ENCODE measurements at places on chromosomes 12 and 14.
A peak's percentile ranks its signal among the peaks of the same experiment; 100 is the strongest.

DNA sequence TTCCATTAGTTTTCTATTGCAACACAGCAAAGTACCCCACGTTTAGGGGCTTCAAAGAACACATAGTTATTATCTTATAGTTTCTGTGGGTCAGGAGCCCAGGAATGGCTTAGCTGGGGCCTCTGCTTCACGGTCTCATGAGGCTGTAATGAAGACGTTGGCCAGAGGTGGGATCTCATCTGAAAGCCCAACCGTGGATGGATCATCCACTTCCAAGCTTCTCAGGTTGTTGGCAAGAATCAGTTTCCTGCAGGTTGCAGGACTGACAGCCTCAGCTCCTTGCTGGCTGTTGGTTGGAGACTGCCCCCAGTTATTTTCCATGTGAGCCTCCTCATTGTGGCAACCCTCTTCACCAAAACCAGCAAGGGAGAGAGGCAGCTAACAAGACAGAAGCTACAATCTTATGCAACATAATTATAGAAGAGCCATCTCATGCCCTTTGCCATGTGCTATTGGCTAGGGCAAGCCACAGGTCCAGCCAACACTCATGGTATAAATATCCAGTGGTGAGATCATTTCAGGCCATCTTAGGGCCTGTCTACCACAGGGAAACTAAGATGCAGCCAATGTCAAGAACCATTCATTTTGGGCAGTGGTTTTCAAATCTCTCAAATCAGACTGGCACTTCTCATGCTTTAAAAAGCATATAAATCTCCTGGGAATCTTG is 452.4 kb downstream of the MED13L start:
- no peak for DNase-seq

- DNase-seq, result no peak
These were observed 123.5 kb upstream of the NOS1 start for GRCh38 chr12:117484901-117485300.

- no peak for DNase-seq
These were observed 68.2 kb downstream of the BCL11B start for GRCh38 chr14:99203801-99204200.

DNA sequence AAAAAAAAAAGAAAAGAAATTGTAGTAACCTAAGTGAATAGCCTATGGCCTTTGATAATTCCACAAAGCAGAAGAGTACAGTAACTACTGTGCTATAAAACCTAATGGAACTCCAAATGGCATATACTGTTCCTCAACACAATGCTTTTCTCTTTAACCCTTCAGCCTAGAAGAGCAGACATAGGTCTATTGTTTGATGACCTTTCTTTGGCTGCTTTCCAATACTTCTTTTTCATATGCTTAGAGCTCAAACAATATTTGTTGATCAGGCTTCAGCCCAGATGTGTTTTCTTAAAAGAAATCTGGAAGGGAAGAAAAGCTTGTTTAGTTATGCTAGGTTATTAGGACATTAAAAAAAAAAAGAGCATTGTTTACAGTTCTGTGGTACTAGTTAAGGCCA is 116.4 kb downstream of the NTN4 start:
- DNase-seq, result no peak

GRCh38 chr12:132044661-132045412 is 95.1 kb downstream of the EP400 start:
- DNase-seq, result no peak

- DNase-seq, result no peak
These were observed at the start of gene PLBD1 for GRCh38 chr12:14567351-14568162. Gene PLBD1 (minus strand): TSS chr12:14567883. CDS start chr12:14567696, 187 bp downstream.

- DNase-seq, result no peak
These were observed 234.7 kb downstream of the BTG1 start for GRCh38 chr12:91910871-91911388.

- no peak for DNase-seq
These were observed 264.8 kb downstream of the PDZRN4 start for GRCh38 chr12:41452838-41453407.

DNA sequence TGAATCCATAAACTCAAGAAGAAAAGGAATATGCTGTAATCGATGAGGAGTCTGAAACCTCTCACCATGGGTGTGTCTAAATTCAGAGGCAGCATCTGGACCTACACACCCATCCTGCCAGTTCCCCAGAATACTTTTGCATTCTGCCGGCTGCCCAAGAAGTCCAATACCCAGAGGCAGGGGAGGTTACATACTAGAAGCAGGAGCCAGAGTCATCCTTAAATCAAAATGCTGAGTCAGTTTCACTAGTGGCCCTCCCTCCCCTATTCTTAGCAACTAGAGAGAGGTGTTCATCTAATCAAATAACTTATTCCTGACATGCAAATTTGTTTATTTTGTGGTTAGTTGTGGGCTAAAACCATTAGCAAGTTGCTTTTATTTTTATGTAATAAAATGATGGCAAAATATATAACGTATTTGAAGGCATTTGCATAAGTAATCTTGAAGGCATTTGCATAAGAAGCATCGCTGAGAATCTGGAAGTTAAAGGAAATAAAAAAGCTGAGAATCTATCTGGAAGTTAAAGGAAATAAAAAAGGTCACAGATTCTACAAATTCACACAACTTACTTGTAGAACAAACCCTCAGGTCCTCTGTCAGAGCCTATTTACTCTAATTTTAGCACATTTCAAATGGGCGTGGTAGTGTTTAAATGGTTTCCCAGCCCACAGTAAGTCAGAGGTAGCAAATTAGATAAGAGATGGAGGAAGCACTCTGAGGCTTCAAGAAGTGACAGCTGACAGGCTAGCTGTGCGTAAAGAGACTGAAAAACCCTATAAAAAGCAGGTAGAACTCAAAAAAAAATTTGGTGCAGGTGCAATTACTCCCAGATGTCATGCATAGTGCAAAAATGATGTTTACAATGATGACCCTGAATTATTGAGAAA is 7.8 kb downstream of the BHLHE41 start:
- no peak for DNase-seq

- no peak for DNase-seq
These were observed 7.7 kb downstream of the ACVR1B start for GRCh38 chr12:51959211-51959610.

- peak; percentile 10 for DNase-seq
These were observed 182.7 kb upstream of the TMPO start for GRCh38 chr12:98332642-98333041.

DNA sequence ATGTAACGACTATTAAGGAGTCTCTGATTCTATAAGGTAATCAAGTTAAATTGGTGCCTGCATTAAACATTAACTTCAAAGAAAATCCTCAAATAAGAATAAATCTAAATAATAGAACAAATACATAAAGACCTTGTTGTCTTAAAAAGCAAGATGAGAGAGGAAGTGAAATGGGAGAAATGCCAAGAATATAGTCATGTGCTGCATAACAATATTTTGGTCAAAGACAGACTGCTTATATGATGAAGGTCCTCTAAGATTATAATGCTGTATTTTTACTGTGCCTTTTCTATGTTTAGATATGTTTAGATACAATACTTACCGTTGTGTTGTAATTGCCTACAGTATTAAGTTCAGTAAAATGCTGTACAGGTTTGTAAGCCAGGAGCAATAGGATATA is 213.6 kb downstream of the C12orf42 start:
- no peak for DNase-seq

DNA sequence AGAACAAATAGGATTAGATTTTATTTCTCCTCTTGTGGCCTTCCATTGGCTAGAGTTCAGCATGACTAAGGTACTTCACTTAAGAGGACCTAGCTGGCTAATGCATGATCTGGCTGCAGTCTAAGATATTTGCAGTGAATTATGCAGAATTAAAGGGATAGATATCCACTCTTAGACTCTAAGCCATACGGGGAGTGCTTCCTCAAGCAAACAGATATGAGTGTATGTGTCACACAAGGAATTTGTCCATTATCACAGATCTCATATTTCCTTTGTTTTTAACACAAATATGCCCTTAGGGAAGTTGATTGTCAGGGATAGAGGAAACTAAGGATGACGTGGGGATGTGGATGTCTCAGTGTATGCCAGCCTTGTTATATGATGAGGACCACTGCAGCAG is 88.1 kb upstream of the DHRS4 start:
- no peak for DNase-seq

GRCh38 chr12:120865098-120865497 is 39.1 kb downstream of the SPPL3 start:
- no peak for DNase-seq

- no peak for DNase-seq
These were observed 43.9 kb upstream of the ABCC9 start for GRCh38 chr12:21985155-21985554.

DNA sequence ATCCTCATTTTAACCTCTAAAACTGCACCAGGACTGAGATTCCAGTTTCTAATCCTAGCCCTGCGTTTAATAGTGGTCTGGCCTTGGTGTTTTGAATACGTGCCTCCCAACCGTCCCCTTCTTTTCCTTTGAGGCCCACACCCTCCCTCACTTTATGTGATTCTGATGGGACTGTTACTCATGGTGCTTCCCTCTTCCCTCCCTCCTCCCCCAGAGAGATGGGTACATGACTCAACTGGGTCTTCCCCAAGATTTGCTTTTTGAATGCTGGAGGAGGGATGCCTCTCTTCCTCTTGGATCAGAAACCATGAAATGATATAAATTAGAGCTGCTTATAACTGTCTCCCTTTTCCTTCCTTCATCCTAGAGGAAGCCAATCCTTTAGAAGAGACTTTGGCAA is 8.2 kb upstream of the PPP2R5E start:
- DNase-seq, result no peak

GRCh38 chr12:126040307-126040706 is 975.1 kb downstream of the AACS start:
- DNase-seq, result no peak

DNA sequence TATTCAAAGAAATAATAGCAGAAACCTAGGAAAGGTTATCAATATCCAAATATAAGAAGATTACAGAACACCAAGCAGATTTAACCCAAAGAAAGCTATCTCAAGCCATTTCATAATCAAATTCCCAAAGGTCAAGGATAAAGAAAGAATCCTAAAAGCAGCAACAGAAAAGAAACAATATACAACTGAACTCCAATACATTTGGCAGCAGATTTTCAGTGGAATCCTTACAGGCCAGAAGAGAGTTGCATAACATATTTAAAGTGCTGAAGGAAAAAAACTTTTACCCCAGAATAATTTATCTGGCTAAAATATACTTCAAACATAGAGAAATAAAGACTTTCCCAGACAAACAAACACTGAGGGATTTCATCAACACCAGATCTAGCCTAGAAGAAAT is 54.3 kb downstream of the DENND5B start:
- no peak for DNase-seq

GRCh38 chr14:22334627-22335026 is 254.4 kb downstream of the DAD1 start:
- no peak for DNase-seq

- no peak for DNase-seq
These were observed 26.5 kb downstream of the PPP1R13B start for GRCh38 chr14:103820908-103821307.

- DNase-seq, result no peak
These were observed 118.1 kb upstream of the FOXN3 start for GRCh38 chr14:89534902-89535685.

GRCh38 chr12:109765446-109765810 is 51.8 kb downstream of the FAM222A start:
- no peak for DNase-seq

DNA sequence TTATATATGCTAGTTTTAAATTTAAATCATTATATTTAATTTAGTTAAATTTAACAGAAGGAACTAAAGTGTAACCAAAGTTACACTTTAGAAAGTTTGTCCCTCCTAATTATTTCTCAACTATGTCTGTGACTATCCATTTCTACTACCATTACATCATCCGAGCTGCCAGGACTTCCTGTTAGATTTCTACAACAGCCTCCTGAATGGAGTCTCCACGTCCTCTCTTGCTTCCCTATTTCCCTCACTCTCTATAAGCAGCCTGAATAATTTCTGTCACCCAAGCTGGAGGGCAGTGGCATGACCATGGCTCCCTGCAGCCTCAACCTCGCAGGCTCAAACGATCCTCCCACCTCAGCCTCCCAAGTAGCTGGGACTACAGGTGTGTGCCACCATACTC is 84.1 kb downstream of the TTC7B start:
- no peak for DNase-seq

- no peak for DNase-seq
These were observed 3.7 kb downstream of the SH2B3 start for GRCh38 chr12:111409403-111409779.

GRCh38 chr14:59275668-59276067 is 87.2 kb downstream of the DAAM1 start:
- DNase-seq, result peak; percentile 53

- no peak for DNase-seq
These were observed 59.5 kb downstream of the LRIG3 start for GRCh38 chr12:58860788-58861240.

DNA sequence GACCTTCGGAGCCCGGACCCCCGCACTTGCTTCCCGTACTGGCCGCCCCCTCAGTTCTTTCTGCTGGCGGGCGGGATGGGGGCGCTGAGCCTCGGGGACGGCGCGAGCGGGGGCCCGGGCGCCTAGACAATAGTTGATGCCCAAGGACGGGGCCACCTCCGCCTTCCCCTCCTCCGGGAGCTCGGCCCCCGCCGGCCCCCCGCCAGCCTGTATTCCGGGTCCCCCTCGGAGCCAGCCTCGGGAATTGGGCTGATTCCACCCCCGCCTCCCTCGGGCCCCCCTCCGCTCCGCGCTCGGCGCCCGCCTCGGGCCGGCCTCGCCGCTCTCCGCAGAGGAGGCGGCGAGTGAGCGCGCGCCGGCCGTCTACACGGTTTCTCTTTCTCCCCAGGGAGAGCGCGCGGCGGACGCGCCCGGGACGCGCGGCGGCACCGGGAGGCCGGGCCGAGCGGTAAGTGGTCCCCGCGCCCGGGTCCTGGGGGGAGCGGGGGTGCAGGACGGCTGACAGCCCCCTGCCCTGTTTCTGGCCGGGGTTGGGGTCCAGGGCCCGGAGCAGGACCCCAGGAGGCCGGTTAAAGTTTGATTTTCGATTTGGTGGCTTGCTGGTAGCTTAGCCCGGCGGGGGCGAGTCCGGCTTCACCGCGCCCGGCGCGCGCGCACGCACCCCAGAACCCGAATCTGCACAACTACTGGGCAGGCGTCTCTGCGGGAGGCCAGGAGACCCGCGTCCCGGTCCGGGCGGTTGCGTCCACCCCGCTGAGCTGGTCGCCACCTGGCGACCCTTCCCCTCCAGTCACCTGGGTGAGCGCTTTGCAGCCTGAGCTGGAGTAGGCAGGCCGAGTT is 413.7 kb downstream of the PCNX1 start:
- DNase-seq, result no peak

DNA sequence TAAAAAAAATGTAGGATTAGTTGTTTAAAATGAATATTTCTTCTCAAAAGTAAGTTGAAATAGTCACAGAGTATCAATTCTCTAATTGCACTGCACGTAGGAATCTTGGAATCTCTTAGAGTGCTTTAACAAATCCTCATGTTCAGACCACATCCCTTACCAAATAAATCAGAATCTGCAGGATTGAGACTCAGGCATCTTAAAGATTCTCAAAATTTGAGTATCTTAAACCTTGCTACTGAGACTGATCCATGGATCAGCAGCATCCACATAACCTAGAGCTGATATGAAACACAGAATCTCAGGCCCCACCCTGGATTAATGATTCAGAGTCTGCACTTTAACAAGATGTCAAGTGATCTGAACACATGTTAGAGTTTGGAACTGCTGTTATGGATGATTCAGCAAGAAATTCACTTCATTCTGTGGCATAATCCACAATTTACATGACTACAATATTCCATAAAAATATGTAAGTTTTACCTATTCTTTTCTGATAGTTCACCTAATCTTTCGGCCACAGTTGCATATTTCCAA is 58.7 kb downstream of the ADAMTS20 start:
- DNase-seq, result no peak

- DNase-seq, result no peak
These were observed 235.5 kb downstream of the AKAP6 start for GRCh38 chr14:32564596-32564995.

Measured in NCI-H446 treated with DMSO at 0.1 percent for 48 hours (cell line).